ENCODE measurements at places on chromosomes 12 and 14. TPM values are rescaled to one million over a fixed set of nuclear protein-coding genes. Genes with fewer than 3 reads are reported as not detected.

DNA sequence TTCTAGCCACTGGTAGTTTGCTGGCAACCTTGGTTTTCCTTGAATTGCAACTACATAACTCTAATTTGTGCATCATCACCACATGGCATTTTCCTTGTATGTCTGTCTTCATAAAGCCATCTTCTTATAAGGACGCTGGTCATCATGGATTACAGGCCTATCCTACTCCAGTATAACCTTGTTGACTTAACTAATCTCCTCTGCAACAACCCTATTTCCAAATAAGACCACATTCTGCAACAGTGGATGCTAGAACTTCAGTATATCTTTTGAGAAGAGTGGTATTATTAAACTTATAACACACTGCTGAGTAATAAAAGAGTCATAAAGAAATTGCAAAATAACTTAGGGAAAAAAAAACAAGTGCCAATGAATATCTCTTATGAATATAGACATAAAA is 511.8 kb upstream of the FOXG1 start:
- no peaks in the 10 kb centered on the region for H3K4me1 ChIP-seq
- H3K27me3 ChIP-seq = no peaks in the 10 kb centered on the region
- H3K4me3 ChIP-seq = no peak overlapping the region
- H3K36me3 ChIP-seq = no peaks in the 10 kb centered on the region

DNA sequence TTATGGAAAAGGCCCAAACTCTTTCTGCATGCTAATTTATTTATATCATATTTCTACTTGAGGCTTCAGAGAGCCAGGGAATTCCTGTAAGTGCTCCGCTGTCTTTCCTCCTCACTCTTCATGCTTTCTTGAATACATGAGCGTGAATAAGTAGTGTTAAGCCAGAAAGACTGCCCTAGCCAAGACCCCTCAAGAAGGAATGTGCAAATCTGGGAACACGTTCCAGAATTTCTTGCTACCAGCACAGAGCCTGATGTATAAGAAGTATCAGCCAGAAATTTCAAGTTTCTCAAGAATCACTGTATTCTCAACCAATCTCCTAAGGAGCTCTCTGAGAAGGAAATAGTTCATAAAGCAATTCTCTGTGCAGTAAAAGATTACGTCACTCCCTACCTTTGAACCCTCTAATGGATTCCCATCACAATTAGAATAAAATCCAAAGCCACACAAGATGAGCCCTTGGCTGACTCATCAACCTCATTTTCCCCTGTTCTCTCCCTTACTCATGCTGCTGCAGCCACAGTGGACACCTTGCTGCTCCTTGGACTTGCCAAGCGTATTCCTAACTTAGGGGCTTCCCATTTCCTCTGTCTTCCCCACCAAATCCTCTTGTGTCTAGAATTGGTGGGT is 6.9 kb upstream of the TSPAN8 start:
- no peaks in the 10 kb centered on the region for H3K36me3 ChIP-seq
- no peak for DNase-seq
- H3K27ac ChIP-seq = no peak overlapping the region
- H3K4me3 ChIP-seq = no peak overlapping the region

DNA sequence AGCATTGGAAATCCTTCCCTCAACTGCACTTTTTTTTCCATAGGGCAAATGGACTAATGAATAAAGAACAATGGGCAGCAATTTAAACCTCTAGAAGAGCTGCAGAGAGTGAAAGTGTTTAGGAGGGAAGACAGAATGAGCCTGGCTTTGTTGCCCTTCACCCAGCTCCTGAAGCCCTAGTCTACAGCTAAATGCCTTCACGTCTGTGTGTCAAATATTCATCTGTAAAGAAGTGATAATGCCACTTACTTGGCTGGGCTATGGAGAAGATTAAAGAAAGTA is 45.6 kb downstream of the FLRT2 start:
- H3K4me1 ChIP-seq = no peaks in the 10 kb centered on the region
- no peak overlapping the region for H3K27ac ChIP-seq
- H3K4me3 ChIP-seq = no peak overlapping the region
- no peak for DNase-seq

- no peak overlapping the region for H3K27ac ChIP-seq
- DNase-seq = no peak
- no peaks in the 10 kb centered on the region for H3K4me1 ChIP-seq
- H3K27me3 ChIP-seq = no peaks in the 10 kb centered on the region
- H3K36me3 ChIP-seq = no peaks in the 10 kb centered on the region
- H3K4me3 ChIP-seq = no peak overlapping the region
These were observed 38.6 kb upstream of the GPR68 start for GRCh38 chr14:91282954-91283645.

DNA sequence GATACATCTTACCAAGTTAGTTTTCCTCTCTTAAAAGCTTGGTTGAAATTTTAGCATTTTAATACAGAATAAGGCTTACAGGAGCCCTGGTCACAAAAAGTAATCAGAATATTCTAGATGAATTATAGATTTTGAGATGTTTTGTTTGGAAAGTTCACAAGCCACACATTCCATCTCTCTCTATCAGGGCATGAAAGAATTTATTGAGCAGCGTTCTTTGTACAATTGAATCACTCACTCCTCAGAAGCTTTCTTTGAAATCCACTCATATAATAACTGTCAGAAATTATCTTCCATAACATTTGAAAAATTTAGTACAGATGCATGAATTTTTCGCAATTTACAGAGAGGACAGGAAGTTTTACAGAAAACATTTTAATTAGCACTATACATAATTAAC is 938.6 kb upstream of the MDGA2 start:
- no peak overlapping the region for H3K27ac ChIP-seq
- no peak for DNase-seq
- no peaks in the 10 kb centered on the region for H3K4me1 ChIP-seq
- H3K27me3 ChIP-seq = no peaks in the 10 kb centered on the region
- no peak overlapping the region for H3K4me3 ChIP-seq

DNA sequence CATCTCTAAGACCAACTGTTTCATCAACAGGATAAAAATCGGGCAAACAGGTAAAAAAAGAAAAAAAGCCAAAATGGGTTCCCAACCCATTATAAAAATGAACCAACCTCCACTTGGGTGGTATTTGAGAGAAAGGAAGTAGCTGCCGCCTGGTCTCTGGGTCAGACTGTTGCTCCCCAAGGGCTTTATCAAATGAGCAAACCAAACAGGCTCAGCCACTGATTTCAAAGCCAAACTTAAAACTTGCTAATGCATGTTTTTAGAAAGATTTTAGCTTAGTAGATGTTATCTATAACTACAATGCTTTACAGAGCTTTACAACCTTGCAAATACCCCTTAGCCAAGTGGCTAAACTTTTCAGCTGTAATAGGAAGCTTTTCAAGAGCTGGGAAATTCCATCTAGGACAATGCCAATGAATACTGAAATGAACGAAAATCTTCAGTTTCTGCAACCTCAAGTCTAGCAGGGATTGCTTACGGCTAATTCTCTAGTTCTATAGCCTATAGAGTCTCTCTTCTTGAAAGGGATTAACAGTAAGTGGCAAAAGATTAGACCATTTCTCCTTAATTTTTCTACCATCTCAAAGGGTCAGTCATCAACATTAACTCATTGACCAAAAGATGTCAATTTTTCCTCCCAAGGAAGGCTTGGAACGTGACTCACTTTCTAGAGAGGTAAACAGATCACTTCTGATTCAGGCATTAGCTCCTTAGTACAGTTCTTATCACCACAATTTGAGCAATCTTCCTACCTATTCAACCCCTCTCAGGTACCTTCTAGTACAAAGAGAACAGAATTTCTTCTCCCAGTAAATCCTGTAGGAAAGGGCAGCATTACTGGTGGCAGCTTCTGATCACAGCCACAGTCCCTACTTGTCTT is 4.2 kb downstream of the PPM1H start:
- no peaks in the 10 kb centered on the region for H3K36me3 ChIP-seq
- H3K4me3 ChIP-seq = no peak overlapping the region
- DNase-seq = no peak
- H3K27ac ChIP-seq = peak overlapping the region; percentile 57
- H3K27me3 ChIP-seq = no peaks in the 10 kb centered on the region

DNA sequence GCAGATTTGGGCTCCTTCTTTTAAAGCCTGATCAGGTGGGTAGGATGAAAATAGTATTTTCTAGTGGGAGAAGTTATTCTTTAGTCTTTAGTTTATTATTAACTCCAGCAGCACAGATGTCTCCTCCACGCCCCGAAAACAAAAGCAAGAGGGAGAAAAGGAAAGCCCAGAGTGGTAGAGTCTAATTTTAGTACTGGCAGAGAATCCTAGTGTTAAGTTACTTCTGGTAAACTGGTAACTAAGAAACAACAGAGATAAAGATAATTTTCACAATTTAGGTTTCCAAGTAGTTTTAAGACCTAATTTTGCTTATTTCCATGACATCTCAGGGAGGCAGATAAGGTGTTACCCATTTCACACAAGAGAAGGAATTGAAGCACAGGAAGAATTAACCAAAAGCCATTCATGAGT is 16.3 kb downstream of the ATP5MC2 start:
- peak overlapping the region; percentile 99 for H3K27ac ChIP-seq
- no peaks in the 10 kb centered on the region for H3K36me3 ChIP-seq
- H3K4me1 ChIP-seq = peaks cover 33% of the 10 kb centered on the region
- DNase-seq = no peak

DNA sequence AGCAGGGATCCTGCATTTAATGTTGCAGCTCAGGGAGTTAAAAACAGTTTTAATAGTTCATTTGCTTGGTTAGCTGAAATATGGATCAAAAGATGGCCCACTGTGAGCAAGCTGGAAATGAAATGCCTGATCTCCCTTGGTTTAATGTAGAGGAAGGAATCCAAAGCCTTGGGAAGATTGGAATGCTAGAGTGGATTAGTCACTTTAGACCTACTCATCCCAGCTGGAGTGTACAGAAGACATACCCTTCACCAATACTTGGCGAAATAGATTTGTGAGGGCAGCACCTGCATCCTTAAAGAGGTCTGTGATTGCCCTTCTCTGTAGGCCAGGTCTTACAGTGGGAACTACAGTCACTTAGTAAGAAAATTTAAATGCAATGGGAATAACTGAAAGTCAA is 58.0 kb upstream of the KRAS start:
- no peaks in the 10 kb centered on the region for H3K36me3 ChIP-seq
- no peak for DNase-seq
- no peak overlapping the region for H3K27ac ChIP-seq
- H3K4me3 ChIP-seq = no peak overlapping the region

DNA sequence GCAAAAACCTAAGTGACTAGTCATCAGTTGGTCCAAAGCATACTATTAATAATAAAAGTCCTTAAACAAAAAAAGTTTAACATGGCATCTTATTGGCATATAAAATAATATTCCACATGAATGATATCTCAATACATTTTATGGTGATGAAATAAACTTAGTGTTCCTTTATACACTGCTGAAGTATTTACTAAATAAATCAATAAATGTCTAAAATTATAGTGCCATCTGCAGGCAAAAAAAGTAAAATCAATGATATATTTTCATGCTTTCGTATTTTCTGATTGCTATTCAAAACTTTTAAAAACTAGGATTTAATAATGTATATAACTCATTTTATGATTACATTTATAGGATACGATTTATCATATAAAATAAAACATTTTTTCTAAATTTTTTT is 30.5 kb downstream of the PUS7L start:
- H3K4me3 ChIP-seq = no peak overlapping the region
- H3K27me3 ChIP-seq = no peaks in the 10 kb centered on the region
- no peaks in the 10 kb centered on the region for H3K4me1 ChIP-seq
- H3K27ac ChIP-seq = no peak overlapping the region
- H3K36me3 ChIP-seq = no peaks in the 10 kb centered on the region

DNA sequence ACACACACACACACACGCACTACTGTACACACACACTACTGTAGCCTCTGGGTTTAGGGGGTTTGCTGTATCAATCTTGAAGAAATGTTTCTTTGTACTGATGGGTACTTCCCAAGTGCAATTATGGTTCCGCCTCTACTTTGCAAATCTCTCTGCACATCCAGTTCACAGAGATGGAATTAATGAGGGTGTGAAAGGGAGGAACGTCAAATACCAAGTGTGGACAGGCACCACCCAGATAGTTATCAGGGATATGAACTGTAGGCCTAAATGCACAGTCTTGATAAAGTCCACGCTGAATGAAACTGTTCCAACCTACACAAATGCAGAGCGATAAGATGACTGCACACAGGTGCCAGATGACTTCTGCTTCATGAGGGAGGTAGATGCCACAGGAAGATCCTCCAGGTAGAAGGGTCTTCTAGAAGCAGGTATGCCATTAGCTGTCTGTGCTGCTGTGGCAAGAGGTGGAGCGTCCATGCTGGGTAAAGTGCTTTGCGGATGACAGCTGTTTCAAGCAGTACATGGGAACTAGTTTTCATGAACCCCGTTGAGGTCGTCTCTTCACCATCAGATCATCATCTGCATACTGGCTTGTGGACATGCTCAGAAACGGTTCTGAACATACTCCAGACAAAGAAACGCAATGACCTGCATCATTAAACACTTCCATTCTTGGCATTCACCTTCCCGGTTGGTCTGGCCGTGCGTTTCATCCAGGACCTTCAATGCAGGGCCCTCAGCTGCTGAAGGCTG is 314.3 kb upstream of the RTL1 start:
- no peaks in the 10 kb centered on the region for H3K4me1 ChIP-seq
- H3K27ac ChIP-seq = no peak overlapping the region
- DNase-seq = no peak
- H3K36me3 ChIP-seq = no peaks in the 10 kb centered on the region
- H3K4me3 ChIP-seq = no peak overlapping the region

DNA sequence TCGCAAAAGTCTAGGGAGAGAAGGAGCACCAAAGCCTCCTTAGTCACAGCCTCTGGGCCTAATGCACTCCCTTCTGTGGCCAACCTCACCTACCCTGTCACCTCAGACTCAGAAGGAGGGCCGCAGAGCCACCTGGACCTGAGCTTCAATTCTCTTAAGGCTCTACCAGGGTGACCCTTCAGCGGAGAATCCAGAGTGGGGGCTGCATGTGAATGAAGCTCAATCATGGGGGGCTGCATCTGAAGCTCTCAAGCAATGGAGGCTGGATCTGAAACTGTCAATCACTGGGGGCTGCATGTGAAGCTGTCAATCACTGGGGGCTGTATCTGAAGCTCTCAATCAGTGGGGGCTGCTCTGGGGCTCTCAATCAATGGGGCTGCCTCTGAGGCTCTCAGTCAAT is 43.1 kb upstream of the EIF5 start:
- H3K36me3 ChIP-seq = no peaks in the 10 kb centered on the region
- DNase-seq = no peak
- H3K4me1 ChIP-seq = no peaks in the 10 kb centered on the region

GRCh38 chr12:74900232-74900631 is 309.4 kb downstream of the KCNC2 start:
- H3K27me3 ChIP-seq = no peaks in the 10 kb centered on the region
- H3K4me3 ChIP-seq = no peak overlapping the region
- no peaks in the 10 kb centered on the region for H3K4me1 ChIP-seq
- no peaks in the 10 kb centered on the region for H3K36me3 ChIP-seq
- no peak overlapping the region for H3K27ac ChIP-seq

- no peaks in the 10 kb centered on the region for H3K36me3 ChIP-seq
- DNase-seq = no peak
- H3K27me3 ChIP-seq = no peaks in the 10 kb centered on the region
These were observed 217.1 kb downstream of the SLC38A4 start for GRCh38 chr12:46608431-46609272.

- no peak for DNase-seq
- H3K4me1 ChIP-seq = no peaks in the 10 kb centered on the region
- H3K4me3 ChIP-seq = no peak overlapping the region
- no peak overlapping the region for H3K27ac ChIP-seq
- no peaks in the 10 kb centered on the region for H3K36me3 ChIP-seq
- H3K27me3 ChIP-seq = no peaks in the 10 kb centered on the region
These were observed 53.4 kb upstream of the PWP1 start for GRCh38 chr12:107632246-107632645.

The EPYC gene
- total RNA-seq = not detected

The C12orf50 gene
- total RNA-seq = not detected

The ESPL1 gene
- 54.6 TPM for total RNA-seq

The SMOC1 gene
- 0.46 TPM for total RNA-seq

The CPNE6 gene
- total RNA-seq = not detected

The CLEC7A gene
- not detected for total RNA-seq

The SLC39A5 gene
- total RNA-seq = 0.23 TPM

Data from Panc1 (cell line).